ENCODE measurements at places on chromosomes 3 and 15.

DNA sequence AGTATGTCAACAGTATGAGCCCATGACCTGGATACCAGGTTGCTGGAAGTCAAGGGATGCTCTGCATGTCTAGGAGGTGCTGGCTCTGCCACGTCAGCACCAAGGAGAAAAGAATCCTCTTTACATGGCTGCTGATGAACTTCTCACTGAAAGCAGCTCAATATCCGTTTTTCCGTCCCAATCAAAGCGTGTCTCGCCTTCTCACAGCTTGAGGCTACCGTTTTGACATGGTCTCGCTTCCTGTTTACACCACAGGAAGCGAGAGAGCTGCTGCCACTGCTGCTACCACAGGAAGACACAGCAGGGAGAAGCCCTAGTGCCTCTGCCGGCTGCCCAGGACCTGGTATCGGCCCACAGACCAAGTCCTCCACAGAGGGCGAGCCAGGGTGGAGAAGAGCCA lies 27.3 kb downstream of the STARD5 start:
- DNase-seq = no peak

DNA sequence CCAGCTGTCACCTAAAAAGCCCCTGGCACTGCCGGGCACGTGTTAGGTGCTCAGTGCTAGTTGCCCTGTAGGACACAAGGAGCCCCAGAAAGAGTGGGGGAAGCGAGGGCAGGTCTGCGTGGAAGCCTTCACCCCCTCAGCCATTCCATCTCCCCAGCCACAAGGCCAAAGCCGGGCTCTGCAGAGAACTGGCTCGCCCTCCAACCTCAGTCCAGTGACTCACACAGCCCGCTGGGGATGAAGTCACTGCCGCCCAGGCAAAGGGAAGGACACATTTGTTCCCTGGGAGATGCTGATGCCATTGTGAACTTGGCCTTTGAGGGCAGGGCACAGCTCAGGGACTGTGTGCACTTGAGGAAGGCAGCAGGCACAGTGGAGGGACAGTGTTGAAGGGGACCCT lies 48.1 kb downstream of the IQSEC1 start:
- DNase-seq = no peak

DNA sequence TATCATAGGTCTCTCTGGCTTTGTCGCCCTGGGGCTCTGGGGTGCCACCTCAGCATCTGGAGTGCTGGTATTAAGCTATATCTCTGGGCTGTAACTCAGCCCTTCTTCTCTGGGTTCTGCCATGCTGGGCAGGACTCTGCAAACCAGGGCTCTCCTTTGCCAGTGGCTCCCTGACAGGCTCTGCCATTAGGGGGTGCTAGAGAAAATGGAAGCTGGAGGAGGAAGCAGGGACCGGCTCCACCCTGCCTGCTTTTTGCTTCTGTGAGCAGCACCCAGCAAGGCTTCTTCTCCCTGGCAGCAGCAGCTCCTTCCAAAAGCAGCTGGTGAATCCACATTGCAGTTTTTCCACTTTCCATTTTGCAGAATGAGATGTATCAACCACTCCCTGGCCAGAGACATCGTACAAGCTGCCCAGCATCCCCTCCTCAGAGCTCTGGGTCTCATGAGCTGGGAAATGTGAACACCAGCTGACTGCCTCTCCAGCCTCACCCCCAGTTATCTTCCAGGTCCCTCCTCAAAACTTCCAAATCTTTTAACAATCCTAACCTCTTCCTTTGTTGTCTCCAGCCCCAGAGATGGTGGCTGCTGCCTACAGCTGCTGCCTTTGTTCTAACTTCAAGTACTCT lies 165.0 kb downstream of the ABHD5 start:
- DNase-seq = peak; percentile 3

DNA sequence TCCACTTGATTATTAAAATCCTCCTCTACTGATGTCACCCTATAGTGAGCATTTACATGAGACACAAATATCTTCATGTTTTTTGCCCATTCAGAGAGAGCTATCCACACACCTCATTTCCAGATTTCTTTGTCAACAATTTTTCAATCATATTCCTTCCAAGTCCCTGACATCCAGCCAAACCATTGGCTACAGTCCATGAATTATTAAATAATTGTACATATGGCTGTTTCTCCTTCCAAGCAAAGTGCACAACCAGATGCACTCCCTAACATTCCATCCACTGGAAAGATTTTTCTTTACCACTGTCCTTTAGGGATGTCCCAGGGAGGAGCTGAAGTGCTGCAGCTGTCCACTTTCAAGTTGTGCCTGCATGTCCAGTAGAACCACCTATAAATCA lies 328.0 kb upstream of the MDFIC2 start:
- no peak for DNase-seq

DNA sequence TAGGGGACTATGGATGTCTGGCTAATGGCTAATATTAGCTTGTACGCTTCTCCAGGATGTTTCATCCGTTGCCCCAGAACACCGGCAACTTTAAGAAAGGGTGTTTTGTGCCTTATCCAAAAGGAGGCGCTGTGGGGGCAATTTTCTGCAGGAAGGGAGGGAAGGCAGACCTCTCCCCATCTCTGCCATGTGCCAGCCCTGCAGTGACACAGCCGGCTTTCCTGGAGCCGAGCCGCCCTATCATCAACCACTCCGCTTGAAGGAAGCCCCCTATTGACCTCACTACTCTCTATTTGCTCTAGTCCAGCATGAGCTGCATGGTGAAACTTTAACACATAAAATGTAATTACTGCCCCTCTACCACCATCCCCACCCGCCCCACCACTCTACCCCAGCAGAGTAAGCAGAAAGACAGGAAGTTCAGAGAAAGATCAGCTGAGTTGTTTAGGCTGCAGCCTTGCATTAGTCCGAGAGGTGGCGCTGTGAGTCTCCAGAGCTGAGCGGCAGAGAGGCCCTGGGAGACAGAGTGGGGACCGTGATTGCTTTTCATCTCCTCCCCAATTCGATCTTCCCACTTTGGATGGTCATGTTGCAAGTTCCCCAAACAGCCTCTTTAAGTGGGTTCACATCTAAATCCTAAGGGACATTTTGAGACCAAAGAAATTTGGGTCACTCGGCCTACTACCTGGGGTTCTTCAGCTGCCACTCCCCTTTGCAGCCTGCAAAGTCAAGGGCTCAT lies 24.5 kb upstream of the RAD18 start:
- DNase-seq = peak; percentile 21

- no peak for DNase-seq
Observed at GRCh38 chr3:2741516-2741915, 368.7 kb downstream of the IL5RA start.

DNA sequence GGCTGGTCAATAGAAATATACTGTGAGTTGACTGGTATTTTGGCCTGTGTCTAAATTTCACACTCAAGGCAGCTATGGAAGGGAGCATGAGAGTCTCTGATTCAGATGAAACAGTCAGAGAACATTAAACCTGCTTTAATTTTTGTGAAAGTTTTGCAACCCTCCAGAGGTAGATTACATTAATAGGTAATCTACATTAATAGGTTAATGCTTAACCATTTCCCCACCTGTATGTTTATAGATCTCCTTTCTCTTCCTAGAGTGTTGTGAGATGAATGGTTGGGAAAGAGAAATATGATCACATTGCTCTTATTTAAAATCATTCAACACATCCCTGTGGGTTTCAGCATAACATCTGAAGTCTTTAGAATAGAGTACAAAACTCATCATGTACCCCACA lies 586.9 kb upstream of the DPPA4 start:
- DNase-seq = no peak

- no peak for DNase-seq
Observed at GRCh38 chr3:100653604-100654294, 44.3 kb downstream of the ADGRG7 start.

GRCh38 chr3:101939361-101940049 lies 90.2 kb downstream of the NFKBIZ start:
- no peak for DNase-seq

DNA sequence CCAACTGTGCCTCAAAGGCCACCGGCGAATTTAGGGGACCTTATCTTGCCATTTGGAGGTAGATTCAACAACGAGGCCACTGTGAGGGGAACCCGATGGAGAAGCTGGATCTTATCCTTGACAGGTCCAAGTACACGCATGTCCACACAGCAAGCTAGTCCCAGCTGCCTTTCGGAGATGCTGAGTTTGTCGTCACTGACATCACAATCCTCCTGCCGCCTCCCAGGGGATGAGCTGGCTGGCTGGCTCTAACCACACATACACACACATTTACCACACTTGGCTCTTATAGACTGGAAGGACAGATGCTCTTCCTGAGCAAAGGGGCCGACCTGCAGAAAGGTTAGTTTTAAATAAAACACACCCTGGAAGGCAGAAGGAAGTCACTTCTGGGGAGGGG lies 176.3 kb downstream of the STT3B start:
- no peak for DNase-seq

- no peak for DNase-seq
Observed at GRCh38 chr3:45153658-45154437, 7.7 kb upstream of the CDCP1 start.

- no peak for DNase-seq
Observed at GRCh38 chr15:93830221-93831080, 400.9 kb upstream of the MCTP2 start.

GRCh38 chr3:166453478-166453877 lies 616.3 kb upstream of the BCHE start:
- no peak for DNase-seq

DNA sequence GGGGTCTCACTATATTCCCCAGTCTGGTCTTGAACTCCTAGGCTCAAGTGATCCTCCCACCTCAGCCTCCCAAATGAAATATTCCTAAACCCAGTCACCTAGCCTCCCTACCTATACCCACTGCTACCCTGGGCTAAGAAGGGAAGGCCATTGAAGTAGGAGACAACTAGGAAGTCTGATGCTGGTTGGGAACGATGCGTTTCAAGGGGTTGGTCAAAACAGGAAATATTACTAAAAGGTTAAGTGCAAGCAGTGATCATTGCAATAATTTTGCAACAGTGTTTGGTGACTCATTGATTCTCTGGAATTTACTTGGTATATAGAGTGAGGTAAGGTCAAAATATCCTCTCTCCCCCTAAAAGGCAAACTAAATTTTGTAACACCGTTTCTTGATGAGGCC lies 4.6 kb upstream of the UQCRC1 start:
- peak; percentile 2 for DNase-seq

- DNase-seq = no peak
Observed at GRCh38 chr15:78149805-78150751, 916 bp downstream of the IDH3A start.

- DNase-seq = no peak
Observed at GRCh38 chr15:78766041-78766440, 45.2 kb downstream of the ADAMTS7 start.

DNA sequence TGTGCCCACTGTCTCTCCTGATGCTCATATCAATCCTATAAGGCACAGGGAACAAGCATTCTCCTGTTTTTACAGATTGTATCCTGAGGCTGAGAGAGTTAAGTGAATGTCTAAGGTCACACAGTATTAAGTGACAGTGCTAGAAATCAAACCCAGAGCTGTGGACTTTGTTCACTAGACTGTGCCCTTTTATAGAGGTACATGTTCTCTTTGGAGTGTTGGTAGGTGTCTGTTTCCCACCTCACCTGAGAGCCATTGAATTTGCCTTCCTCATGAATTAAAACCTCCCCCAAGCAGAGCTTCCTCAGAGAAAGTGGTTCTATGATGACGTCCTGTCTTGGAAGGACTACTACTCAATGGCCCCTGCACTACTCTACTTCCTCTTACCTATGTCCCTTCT lies 12.4 kb downstream of the ADIPOQ start:
- DNase-seq = no peak

GRCh38 chr15:33377204-33377603 lies 66.4 kb downstream of the RYR3 start:
- DNase-seq = no peak

GRCh38 chr3:101898752-101899169 lies 49.4 kb downstream of the NFKBIZ start:
- DNase-seq = no peak

DNA sequence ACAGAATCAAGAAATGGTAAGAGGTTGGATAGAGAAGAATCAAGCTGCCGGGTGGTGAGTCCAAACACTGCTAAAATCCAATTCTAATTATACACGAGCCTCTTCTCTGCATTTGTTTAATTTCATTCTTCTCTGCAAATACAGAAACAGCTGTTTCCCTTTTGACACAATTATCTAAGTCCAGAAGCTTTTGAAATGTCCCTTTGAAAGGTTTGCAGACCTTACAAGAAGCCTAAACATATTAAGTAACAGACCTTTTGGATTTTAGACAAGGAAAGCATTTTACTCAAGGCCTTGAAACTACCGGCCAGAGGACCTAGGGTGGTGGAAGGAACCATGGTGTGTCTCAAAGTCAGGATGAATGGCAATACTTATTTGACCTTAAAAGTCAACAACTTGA lies 403.8 kb upstream of the ADAMTS9 start:
- no peak for DNase-seq

DNA sequence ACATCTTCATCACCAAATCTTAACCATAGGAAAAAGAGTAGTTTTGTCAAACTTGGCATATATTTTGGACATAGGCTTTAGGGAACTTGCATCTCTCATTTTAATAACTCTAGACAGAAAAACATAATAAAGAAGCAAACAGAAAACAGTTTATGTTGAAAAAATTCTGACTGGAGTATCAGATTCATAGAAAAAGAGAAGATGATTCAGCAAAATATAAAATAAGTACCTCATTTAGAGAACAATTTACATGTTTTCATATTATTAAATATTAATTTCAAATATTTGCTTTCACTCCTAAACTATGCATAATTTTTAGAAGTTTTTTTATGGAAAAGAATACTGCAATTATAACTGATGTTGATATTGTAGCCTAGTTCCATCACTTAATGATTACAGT lies 12.5 kb downstream of the SATB1 start:
- no peak for DNase-seq

GRCh38 chr3:11908981-11909698 lies 62.5 kb upstream of the TAMM41 start:
- DNase-seq = no peak

DNA sequence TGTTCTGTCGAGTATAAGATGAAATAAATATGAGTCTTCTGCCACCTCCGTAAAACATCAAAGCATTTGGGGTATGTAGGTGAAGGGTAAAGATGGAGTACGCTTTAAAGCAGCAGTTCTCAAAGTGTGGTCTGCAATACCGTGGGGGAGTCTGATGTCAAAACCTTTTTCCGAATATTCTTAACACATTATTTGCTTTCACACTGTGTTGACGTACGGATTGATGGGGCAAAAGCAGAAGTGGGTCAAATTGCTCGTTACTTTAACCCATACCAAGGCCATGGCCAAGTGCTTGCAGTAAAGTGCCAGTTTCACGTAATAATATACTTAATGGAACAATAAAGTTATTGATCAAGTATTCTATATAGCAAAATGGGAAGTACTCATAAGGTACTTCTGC lies 36.3 kb downstream of the PAK2 start:
- no peak for DNase-seq

DNA sequence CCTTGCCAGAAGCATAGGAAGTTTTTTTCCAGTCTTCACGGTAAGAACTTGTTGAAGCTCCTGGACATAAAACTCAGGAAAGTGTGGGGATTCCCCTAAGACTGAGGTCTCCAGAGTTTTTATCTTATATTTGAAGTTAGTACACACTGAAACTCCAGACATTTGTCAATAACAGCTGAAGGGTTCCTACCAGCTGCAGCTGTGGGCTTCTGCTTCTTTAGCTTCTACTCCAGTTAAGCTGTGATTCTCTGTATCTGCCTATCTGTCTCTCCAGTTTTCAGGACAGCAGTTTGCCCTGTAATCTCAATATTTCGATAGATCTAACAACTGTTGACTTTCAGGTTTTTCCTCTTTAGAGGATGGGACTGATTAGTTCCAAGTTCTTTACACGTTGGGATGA lies 966.0 kb upstream of the SEMA6D start:
- DNase-seq = no peak

- no peak for DNase-seq
Observed at GRCh38 chr3:193981504-193981903, 154.4 kb upstream of the HES1 start.

Data from NCI-H1694 treated with DMSO at 0.1 percent for 48 hours (cell line).